ENCODE measurements at places on chromosomes 16 and 17.

- peak; percentile 60 for DNase-seq
These were observed 37.5 kb upstream of the CIBAR2 start for GRCh38 chr16:85149776-85150175.

GRCh38 chr17:4877089-4877488 is 22.2 kb upstream of the C17orf107 start:
- DNase-seq = no peak

DNA sequence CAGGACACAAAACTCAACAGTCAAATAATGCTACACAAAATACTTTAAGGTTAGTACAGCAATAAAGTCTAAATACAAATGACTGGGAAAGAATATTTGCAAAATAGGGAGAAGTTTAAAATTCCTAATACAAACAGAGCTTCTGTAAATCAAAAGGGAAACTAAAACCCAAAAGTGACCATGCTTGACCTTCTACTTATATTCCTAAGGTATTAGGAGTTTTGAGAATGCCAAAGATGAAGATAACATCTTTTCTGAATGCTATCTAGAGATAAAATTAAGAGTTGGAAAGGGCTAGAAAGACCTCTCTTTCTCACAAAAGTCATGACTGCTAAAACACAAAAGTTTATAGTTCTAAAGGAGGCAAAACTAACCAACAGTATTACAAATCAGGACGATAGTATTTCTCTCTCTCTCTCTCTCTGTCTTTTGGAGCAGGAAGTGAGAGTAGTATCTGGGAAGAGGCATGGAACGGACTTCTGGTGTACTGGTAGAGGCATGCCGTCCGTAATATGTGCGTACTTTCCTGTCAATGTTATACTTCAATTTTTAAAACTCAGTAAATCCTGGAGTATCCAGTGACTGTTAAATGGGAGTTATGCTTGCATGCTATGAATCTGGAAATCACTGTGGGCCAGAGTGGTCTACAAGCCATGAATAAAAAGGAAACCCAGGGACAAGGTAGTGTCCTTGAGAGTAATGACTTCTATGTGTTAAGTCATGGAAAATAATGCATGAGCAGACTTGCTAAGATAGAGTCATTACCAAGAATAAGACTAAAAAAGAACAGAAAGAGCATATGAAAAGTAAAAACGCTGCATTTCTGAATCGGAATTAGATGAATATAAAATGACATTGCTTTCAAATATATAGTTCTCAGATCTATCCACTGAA is 49.7 kb upstream of the ANKFY1 start:
- DNase-seq = no peak

DNA sequence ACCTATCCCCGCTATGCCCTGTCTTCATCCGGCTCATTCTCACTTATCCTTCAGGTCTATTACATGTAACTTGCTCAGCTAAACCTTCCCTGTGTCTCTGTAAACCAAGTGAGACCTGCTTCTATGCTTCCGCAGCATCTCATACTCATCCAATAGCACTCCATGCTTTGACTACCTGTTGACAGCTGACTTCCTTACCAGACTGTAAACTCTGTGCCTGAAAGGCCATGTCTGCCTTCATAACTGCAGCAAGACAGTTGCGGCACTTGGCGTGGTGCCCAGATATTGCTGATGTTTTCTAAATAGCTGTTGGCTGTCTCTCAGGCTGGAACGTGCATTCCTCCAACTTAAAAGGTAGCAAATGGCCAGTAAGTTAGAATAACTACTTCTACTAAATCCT is 1.8 kb upstream of the OR1E1 start:
- DNase-seq = no peak

- DNase-seq = no peak
These were observed 72.4 kb downstream of the MYH10 start for GRCh38 chr17:8558144-8558543.

DNA sequence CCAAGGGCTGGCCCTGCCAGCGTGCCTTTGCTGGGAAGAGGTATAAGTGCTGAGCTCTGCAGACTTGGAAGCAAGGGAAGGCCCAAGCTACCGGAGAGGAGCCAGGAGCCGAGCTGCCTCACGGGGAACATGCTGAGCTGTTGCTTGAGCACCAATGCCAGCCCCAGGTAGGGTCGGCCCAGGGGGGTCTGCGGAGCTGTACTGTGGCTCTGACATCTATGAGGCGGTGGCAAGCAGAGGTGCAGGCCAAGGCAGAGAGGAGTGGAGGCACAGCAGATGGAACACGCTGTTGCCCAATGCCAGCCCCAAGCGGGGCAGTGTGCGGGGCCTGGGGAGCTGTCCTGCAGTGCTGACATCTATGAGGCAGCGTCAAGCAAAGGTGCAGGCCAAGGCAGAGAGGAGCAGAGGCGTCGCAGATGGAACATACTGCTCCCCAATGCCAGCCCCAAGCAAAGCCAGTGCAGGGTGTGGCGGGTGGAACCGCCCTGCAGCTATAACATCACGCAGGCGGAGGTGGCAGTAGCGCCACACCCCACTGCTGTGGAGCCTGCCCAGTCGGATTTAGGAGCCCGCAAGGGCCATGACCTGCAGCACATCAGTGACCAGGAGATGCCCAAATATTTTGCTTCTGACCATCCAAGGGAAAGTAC is 10.0 kb downstream of the GGA2 start:
- no peak for DNase-seq

DNA sequence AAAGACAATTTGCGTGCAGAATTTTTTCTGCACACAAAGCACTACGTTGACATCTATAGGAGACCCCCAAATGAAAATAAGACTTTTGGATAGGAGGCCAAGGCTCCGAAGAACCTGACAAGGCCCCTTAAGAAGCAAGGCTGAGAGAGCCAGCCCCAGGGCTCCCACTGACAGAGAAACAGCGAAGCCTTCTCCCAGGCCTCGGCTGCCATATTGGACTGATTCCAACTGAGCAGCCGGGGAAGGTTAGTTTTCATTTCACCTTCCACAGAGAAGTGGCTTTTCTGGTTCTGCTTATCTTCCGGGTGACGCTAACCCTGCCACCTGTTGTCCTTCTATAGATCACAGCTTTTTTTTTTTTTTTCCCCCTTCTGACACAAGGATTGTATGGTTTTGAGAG is 356.7 kb downstream of the SOX9 start:
- no peak for DNase-seq

- no peak for DNase-seq
These were observed 9.9 kb downstream of the SLC5A11 start for GRCh38 chr16:24855678-24856077.

DNA sequence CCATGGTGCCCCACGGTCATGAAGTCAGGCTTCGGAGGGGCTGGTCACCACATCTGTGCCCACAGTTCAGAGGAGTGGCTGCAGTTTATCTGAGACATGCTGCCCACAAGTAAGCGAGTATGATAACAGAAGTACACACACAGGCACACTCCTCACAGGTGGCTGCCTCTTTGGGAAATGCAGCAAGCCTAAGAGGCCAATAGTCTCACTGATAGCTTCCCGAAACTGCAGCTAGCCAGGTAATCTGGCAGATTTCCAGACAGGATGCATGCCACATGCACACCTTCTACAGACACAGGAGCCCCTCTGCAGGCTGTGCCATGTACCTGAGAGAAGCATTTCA is 12.6 kb upstream of the GFOD2 start:
- no peak for DNase-seq

- DNase-seq = no peak
These were observed 21.6 kb downstream of the EMC8 start for GRCh38 chr16:85777583-85778310.

DNA sequence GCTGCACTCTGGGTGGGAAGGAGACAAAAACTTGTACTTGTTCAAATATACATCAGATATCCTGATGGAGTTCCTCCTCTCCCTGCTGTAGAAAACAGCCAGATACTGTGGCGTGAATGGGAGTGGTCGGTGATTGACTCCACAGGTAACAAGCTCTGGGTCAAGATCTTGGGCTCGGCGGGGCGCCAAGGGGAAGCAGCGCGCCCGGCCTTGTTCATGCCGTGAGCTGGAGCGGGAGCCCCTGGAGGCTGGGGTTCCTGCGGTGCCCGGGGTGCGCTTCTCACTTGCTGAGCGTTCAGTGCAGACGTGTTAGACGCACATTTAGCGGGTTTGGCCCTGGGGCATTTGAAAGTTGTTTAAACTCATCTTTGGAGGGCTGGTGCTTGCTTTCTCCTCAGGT is 44.4 kb downstream of the BANP start:
- no peak for DNase-seq

GRCh38 chr17:17963066-17963465 is 9.1 kb downstream of the TOM1L2 start:
- DNase-seq = no peak

DNA sequence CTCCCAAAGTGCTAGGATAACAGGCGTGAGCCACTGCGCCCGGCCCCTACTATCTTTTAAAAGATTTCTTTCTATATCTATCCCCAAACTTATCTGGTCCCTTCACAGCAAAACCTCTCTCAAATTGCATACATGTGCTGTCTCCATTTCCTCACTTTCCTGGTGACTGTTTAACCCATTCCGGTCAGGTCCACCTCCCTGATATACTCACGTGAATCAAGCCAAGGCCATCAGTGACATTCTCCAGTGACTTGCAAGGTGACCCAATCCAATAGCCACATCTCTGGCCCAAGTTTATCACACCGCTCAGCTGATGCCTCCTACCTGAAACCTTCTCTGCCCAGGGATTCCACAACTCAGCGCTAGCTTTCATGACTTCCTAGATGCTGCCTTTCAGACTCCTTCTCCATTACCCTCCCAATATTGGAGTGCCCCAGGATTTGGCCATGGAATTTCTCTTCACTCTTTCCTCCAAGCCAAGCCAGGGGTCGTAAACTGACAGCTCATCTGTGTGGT is 1.4 kb upstream of the CTCF start:
- DNase-seq = no peak

DNA sequence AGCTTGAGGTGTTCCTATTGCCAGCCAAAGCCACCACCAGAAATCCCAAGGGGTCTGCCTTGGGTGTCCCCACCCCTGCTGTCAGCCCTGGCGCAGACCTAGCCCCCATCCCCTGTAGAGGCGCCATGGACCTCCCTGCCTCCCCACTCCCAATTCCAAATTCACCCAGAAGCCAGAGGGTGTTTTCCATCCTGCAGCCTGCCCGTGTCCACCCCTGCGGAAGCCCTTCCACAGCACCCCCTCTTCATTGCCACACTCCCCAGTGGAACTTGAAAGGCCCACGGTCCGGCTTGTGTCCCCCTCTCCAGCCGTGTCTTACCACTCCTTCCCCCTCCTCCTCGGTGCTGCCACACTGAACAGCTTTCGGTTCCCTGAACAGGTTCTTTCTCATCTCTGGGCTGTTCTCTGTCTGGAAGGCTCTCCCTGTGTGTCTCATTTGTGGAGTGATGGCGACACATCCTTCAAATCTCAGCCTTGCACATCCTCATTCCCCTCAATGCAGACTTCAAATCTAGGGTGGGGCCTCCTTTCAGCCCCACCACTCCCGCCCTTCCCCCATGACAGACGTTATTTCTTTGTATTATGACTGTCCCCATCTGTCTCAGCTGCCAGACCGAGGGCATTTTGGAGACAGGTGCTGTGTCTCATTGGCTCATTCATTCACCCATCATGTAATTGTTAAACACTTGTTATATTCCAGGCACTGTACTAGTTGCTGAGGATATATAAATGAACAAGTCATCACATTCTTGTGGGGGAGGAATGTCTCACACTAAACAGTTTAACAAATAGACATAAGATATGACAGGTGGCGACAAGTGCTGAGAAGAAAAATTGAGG is 36.3 kb downstream of the ADGRG5 start:
- DNase-seq = no peak

GRCh38 chr17:57091186-57091618 is 6.2 kb downstream of the AKAP1 start:
- DNase-seq = peak; percentile 66

GRCh38 chr17:4807605-4808377 is 839 bp downstream of the PLD2 start:
- DNase-seq = no peak

- DNase-seq = no peak
These were observed 17.0 kb downstream of the MFSD6L start for GRCh38 chr17:8782176-8782575.

GRCh38 chr17:70891306-70891705 is 722.0 kb downstream of the KCNJ2 start:
- no peak for DNase-seq

DNA sequence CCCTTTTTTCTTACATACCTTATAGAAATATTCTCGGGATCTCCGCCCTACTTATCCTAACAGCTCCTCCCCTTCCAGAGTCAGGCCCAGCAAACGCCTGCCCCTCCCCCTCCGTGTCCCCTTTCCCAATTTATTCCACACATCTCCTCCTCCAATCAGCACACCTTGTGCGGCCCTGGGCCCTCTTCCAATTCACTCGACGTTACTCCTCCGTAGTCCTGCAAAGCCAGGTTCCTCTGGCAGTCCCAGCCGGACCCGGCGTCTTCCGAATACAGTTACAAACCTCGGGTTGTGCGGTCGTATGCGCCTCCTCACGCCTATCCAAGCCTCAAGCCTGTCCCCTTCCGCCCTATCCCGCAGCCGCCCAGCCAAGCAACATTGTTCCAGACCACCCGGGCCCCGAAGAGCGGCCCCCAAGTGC is 677 bp downstream of the CBX1 start:
- no peak for DNase-seq

DNA sequence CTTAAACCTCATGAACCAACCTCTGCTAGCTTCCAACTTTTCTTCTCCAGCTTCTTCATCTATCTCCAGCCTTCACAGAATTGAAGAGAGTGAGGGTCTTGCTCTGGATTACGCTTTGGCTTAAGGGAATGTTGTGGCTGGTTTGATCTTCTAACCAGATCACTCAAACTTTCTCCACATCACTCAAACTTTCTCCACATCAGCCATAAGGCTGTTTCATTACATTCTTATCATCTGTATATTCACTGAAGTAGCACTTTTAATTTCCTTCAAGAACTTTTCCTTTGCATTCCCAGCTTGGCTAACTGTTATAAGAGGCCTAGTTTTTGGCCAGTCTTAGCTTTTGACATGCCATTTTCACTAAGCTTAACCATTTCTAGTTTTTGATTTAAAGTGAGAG is 52.3 kb downstream of the CACNG1 start:
- no peak for DNase-seq

DNA sequence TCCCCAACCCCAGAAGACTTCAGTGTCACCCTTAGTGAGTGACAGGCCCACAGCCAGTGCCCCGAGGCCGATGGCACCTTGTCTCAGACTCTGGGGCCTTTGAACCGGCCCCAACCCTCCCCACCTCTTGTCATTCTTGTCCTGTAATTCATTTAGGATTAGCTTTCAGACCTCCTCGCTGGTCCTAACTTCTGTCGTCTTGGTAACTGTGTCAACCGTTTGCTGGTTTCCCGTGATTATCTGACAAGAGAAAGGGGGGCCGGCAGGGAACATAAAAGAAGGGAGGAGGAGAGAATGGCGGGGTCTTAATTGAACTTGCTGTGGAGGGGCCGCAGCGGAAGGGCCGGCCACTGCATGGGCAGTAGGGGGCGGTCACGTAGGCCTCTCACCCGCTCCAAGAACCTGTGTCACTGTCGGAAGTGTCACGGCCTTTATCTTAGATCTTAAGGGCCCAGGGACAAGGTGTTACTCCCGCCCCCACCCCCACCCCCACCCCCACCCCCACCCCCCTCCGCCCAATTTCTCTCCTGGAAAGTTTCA is 46.5 kb upstream of the GSE1 start:
- DNase-seq = no peak

GRCh38 chr17:55770196-55770870 is 19.5 kb downstream of the PCTP start:
- DNase-seq = no peak
